ENCODE measurements at places on chromosomes 7 and 10.

DNA sequence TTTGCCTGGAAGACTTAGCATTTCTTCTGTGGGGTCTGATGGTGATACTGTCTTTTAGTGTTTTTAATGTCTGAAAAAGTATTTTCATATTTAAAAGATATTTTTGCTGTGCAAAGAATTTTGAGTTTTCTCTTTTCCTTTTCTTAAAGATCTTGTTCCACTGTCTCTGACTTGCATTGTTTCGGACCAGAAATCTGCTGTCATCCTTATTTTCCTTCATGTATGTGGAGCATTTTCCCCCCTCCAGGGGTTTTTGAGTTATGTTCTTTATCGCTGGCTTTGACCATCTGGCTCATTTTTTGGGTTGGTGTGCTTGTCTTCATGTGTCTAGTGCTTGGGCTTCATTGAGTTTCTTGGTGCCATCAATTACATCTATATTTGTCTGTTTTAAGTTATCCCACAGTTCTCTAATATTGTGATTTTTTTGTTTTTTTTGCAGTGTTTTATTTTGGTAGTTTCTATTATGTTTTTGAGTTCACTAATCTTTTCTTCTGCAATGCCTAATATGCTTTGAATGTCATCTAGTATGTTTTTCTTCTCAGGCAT, 119.9 kb downstream of the MGMT start:
- DNase-seq, result no peak

GRCh38 chr7:33334349-33334748, 205.0 kb downstream of the BBS9 start:
- DNase-seq, result no peak

- DNase-seq, result no peak
Observed at GRCh38 chr10:124262234-124262865, 156.4 kb downstream of the OAT start.

GRCh38 chr7:50475340-50475739, 25.2 kb upstream of the FIGNL1 start:
- DNase-seq, result no peak

GRCh38 chr10:72792288-72792687, 100.3 kb downstream of the MCU start:
- DNase-seq, result no peak

GRCh38 chr7:71480791-71481190, 348.8 kb downstream of the GALNT17 start:
- no peak for DNase-seq

DNA sequence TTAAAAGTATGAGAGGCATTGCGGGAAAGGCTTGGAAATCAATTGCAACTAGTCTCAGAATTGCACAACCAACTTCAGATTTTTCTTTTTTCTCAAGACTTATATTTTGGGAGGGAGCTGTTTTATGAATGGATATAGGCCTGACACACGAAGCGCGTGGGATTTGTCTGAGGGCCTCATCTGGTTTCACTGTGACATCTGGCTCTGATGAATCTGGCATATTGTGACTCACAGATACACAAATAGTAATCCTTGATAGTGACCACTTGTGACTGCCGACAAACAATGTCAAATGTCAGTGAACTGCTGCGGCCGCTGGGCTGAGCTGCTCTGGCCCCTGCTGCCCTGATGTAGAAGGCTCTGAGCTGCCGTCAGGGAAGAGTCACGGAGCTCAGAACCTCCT, 655.1 kb downstream of the INHBA start:
- no peak for DNase-seq

Measured in activated CD8-positive, alpha-beta memory T cell treated with anti-CD3 and anti-CD28 coated beads, Interleukin-2, amount 50 U/mL, for 4 hours (primary cell).